Activated CD8-positive, alpha-beta memory T cell treated with anti-CD3 and anti-CD28 coated beads for 4 hours (primary cell): ENCODE measurements at places on chromosomes 4 and X.

DNA sequence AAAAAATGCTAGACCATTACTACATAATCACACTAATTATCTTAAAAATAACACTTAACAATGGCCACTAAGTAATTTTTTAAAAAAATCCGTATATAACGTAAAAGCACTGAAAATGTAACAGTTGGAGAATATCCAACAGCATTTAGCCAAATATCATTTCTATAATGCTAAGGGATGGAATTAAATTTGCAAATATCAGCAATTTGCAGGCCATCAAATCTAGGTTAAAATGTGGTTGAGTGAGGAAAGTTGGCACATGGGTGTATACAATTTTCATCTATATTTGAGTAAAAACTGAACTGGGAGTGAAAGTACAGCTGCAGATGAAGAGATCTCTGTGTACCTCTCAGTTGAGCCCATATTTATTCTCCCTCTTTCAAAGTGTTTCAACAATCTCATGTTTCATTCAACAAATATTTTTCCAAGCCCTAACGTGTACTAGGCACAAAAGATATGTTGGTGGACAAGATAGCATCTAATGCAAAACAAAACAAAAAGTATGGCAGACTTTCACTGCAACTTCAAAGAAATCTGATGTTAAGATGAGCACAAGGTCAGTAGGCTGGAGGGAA lies 63.0 kb downstream of the MBNL3 start:
- no peak for DNase-seq

DNA sequence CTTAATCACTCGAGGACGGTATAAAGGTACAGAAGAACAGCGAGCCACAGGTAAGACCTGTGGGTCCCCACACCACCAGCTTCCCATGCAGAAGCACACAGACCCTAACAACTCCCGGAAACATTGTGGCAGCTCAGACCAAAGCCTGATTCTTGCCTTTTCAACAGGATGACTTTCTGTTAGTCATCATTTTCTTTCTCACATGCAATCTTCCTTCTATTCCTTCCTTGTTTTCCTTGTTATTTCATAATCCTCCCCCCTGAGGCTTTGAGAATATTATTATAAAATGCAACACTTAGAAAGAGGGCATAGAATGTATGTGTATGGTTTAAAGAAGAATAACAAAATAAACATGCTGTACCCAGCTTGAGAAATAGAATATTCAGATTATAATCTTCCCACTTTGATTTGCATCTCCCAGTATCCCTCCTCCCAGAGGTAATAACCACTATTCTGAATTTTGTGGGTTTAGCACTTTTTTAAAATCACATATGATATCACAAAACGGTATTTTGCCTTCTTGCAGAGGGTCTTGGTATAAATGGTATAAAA lies 100.9 kb downstream of the FHDC1 start:
- DNase-seq, result no peak

DNA sequence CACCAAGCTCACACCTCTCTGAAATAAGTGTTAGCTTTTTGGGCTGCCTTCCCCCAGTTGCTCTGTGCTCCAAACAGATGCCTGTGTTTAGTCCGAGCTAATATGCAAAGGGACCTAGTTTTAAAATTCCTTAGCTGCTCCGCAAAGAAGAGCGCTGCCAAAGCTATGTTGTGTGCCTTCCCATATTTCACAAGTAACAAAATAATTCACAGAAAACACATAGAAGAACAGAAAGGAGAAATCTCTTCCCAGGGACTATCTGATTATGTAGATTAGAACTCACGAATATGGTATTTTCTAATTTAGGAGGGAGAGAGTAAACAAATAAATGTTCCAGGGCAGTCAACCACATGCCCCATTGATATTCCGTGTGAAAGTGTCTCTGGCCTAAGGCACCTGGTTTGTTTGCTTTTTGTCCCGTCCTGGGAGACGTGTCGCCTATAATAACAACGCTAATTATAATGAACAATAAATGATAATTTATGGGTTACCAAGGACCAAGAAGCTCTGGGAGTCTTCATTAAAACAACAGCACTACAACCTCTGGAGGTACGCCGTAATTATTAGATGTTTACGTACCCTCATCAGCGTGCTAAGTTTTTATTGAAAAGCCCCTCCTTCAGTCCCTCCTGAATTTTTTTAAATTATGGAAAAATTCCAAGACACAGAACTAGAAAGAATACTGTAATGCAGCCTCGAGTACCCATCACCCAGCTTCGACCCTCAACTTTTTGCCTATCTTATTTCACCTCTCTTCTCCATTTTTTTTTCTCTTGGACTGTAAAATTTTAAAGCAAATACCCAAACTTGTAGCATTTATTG lies 1.2 kb upstream of the CCNG2 start:
- DNase-seq, result no peak

DNA sequence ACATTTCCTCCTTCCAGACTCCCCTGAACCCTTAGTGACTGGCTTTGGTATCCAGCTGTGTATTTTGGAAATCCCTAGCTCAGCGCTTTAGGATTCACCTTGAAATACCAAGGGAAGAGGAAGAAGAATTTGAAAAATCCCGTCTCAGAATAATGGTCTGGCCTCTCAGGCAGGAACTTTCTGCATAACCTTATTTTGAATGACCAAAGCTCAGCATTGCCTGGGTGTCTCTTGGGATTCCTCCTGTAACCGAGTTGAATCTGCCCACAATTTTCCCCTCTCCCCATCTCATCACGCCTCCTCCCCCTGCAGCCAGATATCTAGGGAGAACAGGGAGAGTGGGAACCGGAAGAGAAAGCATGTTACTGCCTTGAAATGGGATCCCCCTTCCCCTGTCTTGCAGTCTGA lies 116.2 kb downstream of the SMIM20 start:
- DNase-seq, result no peak

- no peak for DNase-seq
Measured at GRCh38 chr4:177239477-177239876, 70.2 kb upstream of the NEIL3 start.

GRCh38 chr4:107808572-107808971 lies 16.2 kb upstream of the SGMS2 start:
- DNase-seq, result no peak

GRCh38 chr4:40886931-40887763 lies 137.4 kb downstream of the NSUN7 start:
- no peak for DNase-seq

DNA sequence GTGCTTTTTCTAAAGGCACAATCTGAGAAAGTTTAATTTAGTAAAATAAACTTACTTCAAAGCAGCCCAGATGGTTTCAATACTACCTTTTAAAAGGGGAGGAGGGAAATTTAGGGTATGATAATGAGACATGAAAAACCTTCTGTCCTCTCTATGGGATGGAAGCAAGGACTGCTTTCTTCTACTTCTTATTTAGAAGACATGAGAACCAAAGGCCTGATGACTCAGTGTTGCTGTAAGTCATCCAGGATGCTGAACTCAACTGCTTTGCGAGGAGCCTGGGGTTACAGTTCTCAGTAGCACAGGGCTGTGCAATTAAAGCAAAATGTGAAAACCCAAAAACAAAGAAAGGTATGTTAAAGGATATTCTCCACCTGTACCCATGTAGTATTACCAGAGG lies 140.8 kb upstream of the EDNRA start:
- no peak for DNase-seq

DNA sequence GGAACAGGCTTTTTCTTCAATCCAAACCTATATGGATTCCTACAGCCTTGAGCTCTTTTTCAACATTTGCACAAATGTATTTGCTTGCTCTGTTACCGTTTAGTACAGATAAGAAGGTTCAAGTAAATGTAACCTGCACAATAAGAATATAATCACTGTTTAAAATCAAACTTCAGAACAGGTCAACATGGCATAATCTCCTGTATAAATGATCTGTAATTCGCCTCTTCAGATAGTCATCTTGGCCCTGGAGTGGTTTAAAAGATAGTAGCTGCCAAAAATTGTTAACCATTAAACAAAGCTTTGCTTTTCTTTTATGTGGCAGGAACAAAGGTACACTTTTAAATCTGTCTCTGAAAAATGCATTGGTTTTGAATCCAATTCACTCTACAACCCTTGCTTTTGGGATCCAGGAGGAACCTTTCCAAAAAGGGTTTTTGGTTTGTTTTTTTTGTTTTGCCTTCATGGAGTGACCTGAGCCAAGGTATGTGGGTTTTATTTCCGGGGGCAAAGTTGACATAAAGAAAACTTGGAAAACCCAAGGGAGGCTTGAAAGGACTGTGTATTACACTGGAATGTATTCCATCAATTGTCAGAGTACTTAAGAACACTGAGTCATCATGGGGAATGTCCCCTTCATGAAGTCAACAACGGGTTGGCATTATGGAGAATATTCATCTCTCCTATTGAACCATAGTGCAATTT lies 210.4 kb upstream of the HCCS start:
- no peak for DNase-seq

DNA sequence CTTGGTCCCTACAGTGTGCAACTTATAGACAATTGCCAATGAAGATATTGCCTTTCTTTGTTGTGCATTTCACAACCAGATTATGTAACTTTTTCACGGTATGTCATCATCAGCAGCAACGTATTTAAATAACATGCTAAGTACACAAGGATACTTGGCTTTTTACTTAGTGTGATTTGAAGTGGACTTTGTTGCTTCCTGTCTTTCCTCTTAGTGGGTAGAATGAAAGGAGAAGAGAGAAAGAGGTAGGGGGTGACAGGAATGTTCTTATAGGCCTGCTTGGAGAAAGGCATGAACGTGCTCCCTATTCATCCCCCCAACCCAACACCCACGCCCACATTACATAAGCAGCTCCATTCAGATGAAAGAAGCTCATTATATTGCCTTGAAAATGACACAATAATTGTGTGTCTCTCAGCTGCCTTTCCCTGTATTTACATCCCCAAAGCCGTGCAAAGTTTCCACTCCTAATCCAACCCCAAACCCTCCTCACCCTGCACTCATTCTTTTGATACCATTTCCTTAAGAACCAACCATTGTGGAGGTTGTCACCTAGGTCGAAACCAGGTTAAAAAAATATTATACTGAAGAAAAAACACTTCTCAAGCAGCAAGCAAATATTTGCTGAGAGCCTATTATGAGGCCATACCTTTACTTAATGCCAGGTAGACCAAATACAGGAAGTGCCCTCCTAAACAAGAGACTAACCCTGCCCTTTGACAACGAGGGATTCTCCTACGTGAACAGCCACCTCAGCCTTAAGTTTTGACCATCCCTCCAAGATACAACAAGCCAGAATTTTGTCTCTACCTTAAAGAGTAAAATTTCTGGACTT lies 25.2 kb upstream of the GK start:
- no peak for DNase-seq

- DNase-seq, result no peak
Measured at GRCh38 chrX:8870411-8870810, 69.2 kb upstream of the FAM9A start.

- no peak for DNase-seq
Measured at GRCh38 chr4:169698331-169698730, 59.4 kb downstream of the HPF1 start.

- DNase-seq, result no peak
Measured at GRCh38 chr4:24625091-24625490, 40.7 kb upstream of the DHX15 start.

DNA sequence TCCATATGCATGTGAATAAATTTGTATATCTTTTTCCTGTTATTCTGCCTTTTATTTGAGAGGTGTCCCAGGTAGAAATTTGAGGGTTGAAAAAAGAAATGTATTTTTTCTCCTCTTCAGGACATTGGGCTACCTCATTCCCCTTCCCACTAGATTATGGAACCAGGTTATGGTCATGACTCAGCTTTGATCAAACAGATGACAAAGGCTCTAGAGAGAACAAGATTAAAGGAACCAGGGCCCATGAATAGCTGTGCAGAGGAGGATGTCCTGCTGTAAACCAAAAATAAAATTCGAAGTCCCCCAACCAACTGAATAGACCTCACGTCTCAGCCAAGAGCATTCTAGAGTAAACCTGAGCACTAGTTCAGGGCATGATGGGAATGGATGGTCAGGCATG lies 313.2 kb downstream of the RAPGEF2 start:
- no peak for DNase-seq

DNA sequence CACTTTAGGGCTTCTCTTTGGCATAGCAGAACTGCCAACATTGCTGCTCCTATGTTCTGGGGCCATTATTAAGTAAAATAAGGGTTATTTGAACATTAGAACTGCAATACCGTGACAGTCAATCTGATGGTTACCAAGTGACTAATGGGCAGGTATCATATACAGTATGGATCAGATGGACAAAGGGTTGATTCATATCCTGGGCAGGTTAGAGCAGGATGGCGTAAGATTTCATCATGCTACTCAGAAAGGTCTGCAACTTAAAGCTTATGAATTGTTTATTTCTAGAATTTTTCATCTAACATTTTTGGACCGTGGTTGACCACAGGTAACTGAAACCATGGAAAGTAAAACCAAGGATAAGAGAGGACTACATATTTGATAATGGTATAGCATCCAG lies 40.9 kb downstream of the BRCC3 start:
- DNase-seq, result no peak

DNA sequence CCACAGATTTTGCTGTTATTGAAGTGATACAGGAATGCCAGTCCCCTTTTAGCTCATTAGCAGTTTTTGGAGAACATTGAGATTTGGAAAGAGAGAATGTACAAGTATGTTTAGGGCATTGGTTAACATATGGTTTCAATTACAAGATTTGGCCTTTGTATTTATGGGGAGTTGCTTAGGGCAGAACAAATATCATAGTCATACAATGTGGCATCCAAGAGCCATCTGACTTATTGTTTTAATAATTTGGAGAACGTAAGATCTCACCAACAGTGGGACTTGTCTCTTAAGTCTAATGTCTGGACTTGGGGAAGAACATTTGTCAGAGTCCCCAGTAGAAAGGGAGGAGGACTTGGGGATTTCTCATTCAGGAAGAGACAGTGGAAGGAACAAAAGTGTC lies 166.1 kb downstream of the STK32B start:
- DNase-seq, result no peak

GRCh38 chrX:108735679-108736508 lies 469 bp downstream of the IRS4 start:
- no peak for DNase-seq

DNA sequence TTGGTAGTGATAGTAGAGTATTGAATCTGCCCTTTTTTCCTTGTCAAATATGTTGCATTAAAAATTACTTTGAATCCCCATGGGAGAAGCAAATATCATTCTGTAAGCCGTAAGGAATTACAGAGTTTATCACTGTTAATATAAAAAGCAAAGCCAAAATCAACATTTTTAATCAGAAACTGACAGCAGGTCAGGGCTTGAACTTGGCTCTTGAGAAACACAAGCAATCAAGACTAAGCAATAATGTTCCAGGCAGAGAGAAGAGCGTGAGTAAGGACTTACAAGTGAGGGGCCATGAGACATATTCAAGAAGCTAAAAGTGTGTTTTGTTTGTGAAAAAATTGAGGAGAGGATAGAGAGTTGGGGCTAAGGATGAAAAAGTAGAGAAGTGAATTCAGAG lies 68.2 kb downstream of the ARHGAP6 start:
- DNase-seq, result no peak

DNA sequence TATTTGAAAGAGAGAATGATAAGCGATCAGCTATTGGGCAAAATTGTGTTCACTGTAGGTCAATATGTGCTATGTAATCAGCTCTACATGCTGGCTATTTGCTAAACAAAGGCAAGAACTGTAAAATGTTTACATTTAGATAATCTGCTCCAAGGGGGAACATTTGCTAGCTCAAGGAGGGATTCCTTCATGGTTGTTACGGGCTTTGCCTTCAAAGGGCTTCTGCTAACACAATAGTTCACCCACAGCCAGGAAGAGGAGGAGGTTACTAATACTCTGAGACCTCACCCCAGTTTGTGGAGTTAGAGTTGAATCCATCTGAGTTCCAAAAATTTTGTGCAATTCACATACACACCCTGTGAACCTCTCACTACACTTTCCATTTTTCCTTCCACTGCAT lies 107.6 kb upstream of the BMP3 start:
- DNase-seq, result no peak

GRCh38 chr4:81485310-81485980 lies 13.7 kb upstream of the RASGEF1B start:
- no peak for DNase-seq
